ENCODE measurements at places on chromosomes 3 and 15.

- DNase-seq = peak; percentile 90
Measured at GRCh38 chr3:107927361-107928083, 163.3 kb downstream of the CD47 start.

DNA sequence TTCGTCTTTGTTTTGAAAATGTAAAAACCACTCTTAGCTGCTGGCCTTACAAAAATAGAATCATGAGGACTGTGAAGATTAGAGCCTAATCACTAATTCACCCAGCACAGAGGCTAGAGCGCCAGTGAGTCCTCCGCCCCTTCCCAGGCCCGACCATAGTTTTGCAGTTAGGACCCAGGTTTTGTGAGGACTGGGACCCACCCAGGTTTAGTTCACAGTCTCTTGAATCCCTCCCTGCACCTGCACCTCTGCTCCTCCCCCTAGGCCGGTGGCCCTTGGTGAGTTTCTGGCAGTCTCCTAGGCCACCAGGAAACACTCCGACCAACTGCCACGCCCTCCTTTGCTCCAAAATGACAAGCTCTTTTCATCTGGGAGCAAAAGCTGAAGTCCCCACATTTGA lies 136.0 kb upstream of the CCDC54 start:
- DNase-seq = peak; percentile 53

- peak; percentile 63 for DNase-seq
Measured at GRCh38 chr15:53910236-53910849, 67.9 kb upstream of the UNC13C start.

GRCh38 chr3:71890356-71890931 lies 105.5 kb upstream of the PROK2 start:
- DNase-seq = no peak

- DNase-seq = no peak
Measured at GRCh38 chr15:52715411-52715810, 36.2 kb upstream of the ATOSA start.

GRCh38 chr3:71016178-71016845 lies 567.2 kb downstream of the FOXP1 start:
- no peak for DNase-seq

- no peak for DNase-seq
Measured at GRCh38 chr3:31639828-31640227, 107.1 kb downstream of the STT3B start.

DNA sequence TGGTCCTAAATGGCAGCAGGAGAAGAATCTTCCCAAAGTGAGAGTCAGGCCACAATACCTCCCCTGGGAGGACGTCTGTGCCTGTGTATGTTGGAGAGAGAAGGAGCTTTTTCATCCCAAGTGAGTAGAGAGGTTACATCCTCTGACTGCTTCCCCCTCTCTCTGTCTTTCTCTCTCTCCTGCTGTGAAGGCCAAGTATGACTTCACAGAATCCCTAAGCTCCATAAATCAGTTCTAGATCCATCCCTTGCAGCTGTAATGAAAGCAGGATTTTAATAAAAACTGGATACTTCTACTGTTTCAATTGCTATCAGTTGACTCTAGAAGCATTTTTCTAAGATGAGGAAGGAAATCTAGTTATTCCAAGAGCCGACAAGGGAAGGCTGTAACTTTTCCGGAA lies 389.1 kb upstream of the PROK2 start:
- DNase-seq = no peak

DNA sequence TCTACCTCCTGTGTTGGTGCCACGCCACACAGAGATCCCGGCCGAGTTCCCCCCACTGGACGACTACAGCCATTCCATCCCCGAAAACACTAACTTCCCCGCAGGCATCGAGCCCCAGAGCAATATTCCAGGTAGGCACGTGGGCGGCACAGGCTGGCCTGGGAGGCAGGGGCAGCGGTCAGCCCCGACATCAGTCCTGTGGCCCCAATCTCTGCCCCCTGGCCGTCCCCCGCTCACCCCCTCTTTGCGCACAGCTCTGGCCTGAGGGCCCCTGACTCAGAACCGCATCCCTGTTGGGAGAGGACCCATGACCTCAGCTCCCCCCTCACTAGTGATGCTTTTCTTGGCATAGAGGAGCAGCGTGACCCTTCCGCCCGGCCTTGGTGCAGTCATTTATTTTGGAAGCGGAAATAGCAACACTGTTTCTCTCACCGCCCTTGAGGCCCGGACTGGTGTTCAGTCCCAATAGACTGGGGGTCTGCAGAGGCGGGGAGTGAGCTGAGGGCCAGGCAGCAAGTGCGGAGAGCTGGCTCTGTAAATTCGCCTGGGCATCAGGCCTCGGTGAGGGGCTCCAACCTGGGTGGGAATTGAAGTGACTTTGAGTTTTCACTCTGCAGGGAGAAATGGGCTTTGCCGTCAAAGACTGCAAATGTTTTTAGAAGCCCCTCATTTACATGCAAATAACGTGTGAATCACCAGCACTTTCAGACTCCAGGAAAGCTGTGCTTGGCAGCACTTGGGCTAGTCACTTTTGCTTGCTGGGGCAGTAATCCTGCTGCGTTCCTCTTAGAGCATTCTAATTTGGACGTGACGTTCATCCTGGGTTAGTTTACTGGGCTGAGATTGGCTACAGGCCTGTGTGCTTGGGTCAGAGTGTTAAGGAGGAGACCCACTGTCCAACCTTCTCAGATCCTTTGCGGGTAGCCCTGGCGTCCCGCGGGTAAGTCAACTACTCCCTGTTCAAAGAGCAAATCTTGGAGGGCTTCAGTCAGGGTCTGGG lies 88.9 kb downstream of the AAGAB start:
- no peak for DNase-seq

DNA sequence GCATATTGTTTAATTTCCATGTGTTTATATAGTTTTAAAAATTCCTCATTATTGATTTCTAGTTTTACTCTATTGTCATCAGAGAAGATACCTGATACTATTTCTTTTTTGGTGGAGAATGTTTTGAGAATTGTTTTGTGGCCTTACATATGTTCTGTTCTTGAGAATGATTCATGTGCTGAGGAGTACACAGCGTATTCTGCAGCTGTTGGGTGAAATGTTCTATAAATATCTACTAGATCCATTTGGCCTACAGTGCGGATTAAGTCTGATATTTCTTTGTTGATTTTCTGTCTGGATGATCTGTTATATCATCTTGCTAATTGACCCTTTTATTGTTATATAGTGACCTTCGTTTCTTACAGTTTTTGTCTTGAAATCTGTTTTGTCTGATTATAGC lies 109.7 kb downstream of the UBE2E2 start:
- no peak for DNase-seq

GRCh38 chr3:55897573-55898224 lies 410.6 kb upstream of the WNT5A start:
- DNase-seq = peak; percentile 23

DNA sequence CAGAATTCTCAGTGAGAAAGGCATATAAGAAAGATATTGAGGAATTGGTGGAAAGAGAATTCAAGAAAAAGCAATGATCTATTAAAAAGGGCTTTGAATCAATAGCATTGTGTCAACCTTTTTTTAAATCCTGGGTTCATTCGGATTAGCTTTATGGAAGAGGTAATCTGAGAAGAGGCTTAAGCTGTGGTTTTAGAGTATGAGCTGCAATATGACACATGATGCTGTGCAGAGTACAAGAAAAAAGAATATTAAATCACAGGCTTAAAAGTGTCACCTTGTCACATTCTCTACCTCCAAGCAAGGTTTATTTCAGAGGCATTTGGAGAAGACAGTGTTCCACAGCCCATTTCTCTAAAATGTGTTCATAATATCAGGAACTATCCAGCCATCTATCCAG lies 128.9 kb downstream of the RTP4 start:
- DNase-seq = no peak

DNA sequence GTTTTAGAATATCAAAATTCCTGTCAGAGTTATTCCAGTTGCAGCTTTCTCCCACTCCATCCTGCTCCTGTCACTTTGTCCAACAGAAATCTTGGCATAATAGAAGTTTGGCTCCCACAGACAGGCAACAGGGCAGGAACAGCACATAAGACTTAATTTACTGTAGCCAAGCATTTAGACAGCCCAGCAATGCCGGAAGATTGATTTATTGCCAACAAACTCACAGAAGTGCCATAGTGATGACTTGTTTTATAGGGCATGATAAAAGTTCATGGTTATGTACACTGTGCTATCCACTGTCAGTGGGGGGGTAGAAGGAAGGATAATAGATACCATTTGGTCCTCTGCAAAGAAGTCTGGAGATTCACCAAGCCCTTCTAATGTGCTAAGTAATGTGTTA lies 98.3 kb upstream of the CBLB start:
- DNase-seq = peak; percentile 11

DNA sequence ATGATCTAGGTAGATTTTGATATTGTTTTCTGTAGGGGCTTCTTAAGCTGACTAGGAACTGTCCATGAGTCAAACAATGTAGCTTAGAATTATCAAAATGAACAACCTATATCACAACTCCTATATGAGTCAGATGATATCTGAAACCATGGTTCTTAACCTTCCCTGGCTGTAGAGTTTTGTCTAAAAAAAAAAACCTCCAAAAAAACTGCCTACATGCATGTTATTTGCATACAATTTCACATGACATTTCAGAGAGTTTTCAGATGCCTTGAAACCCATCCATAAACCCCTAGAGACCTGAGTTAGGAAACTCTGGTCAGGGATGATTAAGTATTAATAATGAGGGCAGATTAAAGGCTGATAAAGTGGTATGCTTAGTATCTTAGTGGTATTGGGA lies 157.0 kb downstream of the CHST2 start:
- no peak for DNase-seq

- DNase-seq = no peak
Measured at GRCh38 chr3:11769704-11770476, 76.8 kb downstream of the TAMM41 start.

GRCh38 chr15:64720188-64720587 lies 55.2 kb downstream of the RBPMS2 start:
- no peak for DNase-seq

DNA sequence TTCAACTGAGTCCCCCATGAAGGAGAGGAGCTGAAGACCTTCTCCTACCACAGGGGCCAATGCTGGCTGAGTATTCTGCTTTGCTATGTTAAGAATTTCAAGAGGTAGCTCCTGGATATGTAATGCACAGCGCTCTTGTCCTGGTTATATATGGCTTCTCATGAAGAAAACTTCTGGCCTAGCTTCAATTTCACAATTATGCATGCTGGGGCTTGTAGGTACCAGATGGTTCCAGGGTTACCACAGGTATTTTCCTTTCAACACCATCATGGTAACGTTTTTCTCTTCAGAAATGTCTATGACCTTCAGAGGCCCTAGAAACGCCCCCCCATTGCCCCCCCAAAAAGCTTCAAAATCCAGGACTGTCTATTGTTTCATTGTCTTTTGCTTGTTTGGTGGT lies 311.7 kb upstream of the ICE2 start:
- DNase-seq = no peak

- DNase-seq = no peak
Measured at GRCh38 chr3:170162630-170163029, 18.9 kb downstream of the PHC3 start.

DNA sequence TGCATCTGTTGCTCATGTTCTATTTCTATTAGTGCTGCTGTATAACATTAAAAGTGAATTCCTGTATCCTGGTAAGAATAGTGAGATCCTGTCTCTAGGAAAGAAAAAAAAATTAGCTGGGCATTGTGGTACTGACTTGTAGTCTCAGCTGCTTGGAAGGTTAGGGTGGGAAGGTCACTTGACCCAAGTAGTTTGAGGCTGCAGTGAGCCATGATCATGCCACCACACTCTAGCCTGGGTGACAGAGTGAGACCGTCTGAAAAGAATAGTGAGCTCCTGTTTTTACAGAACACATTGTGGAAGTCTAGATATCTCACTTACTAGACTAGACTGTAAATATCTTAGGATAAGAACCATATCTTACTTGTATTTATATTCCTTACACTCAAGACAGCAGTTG lies 4.6 kb downstream of the ATP11B start:
- no peak for DNase-seq

- DNase-seq = peak; percentile 80
Measured at GRCh38 chr3:170740726-170741591, 129.0 kb downstream of the RPL22L1 start.

DNA sequence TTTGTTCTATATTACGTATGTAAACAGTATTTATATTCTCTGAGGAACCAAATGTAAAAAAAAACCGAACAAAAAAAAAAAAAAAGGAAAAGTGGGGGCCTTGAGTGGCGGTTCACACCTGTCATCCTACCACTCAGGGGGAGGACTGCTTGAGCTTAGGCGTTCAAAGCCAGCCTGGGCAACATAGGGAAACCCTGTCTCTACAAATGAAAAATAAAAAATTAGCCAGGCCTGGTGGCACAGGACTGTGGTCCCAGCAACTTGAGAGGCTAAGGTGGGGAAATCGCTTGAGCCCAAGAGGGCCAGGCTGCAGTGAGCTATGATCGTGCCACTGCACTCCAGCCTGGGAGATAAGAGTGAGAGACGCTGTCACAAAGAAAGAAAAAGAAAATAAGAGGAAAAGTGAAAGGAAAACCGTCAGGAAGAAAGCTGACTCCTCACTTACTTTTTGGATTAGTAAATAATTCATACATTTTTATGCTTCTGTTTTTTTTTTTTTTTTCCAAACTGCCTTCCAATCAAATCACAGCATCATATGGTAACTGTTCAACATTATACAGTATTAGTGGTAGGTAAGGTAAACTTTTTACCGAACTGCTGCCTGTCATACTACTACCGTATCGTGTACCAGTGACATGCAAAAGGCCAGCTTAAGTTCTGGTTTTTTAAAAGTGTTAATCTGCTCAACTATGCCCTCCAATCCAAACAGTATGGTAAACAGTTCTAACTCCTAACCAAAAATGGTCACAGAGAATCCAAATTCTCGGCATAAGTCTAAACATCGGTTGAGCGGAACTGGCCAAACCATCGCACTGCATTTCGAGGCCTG lies 1.2 kb downstream of the PHC3 start:
- DNase-seq = peak; percentile 52

DNA sequence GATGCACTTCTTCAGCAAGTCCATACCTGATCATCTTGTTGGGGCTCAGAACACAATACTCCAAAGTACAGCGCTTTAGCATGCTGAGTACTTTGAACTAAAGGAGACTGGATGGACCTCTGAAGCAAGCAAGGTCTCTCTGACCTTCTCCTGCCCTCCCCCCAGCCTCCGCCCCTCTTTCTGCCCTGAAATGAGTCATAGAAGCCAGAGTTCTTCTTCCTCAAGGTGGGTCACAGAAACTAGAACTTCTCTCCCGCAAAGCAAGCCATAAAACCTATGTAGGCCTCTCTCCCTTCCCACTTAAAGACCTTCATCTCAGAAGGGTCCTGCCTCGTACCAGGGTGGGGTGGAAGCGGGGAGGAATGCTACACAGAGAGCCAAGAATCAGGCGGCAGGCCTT lies 230.5 kb upstream of the PROK2 start:
- no peak for DNase-seq

GRCh38 chr3:64627042-64627441 lies 60.8 kb downstream of the ADAMTS9 start:
- no peak for DNase-seq

DNA sequence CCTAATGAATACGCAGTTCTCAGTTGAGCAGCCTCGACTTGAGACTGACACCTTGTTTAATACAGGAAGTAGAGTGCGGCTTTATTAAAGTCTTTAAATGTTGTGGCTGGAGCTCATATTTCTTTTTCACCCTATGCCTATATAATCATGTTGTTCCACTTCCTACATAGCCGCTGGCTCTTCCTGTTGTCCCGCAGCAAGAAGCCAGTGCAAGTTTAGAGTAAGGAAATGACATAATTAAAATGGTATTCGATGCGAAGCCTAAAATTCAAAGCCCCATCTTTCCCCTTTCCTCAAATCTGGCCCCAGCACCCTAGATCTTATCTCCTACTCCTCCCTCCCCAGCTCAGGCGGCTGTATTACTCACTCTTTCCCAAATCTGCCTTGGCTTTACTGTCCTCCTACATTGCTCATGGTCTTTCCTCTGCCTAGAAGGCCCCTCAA lies 7.5 kb upstream of the PHLDB2 start:
- DNase-seq = peak; percentile 98
